ENCODE measurements at places on chromosomes 12 and 14. TPM values are rescaled to one million over a fixed set of nuclear protein-coding genes. Genes with fewer than 3 reads are reported as not detected.

SCN8A gene
- total RNA-seq: 23.3 TPM

PRIMA1 gene
- not detected for total RNA-seq

ANKS1B gene
- 0.87 TPM for total RNA-seq

GALNT9 gene
- total RNA-seq: 0.29 TPM

TPCN1 gene
- total RNA-seq: 42.5 TPM

WNT5B gene
- 206 TPM for total RNA-seq

ENDOU gene
- 0.29 TPM for total RNA-seq

DEGS2 gene
- under 0.01 TPM for total RNA-seq

TAS2R46 gene
- 6.3 TPM for total RNA-seq

RERGL gene
- total RNA-seq: not detected
